T1000 (cell line): ENCODE measurements at places on chromosomes 5 and 9.

- DNase-seq: no peak
Observed at GRCh38 chr5:135568246-135568645, 10.5 kb downstream of the CXCL14 start.

DNA sequence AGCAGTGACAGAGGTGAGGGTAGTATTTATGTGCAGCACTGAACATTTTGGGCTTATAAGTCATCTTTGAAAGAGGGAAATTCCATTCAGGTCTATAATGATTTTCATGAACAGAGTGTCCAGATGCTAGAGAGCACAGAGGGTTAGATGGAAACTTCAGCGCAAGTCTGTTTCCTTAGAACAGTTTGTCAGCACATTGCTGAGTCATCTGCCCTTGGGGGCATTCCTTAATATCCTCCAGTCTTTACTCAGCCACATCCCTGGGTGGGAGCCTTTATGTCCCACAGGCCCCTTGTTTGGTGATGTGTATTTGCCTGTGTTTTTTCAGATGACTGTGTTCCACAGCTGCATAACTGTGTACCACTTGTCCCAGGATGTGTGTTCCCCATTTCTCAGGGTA, 138.5 kb upstream of the S1PR3 start:
- DNase-seq: peak; percentile 88

DNA sequence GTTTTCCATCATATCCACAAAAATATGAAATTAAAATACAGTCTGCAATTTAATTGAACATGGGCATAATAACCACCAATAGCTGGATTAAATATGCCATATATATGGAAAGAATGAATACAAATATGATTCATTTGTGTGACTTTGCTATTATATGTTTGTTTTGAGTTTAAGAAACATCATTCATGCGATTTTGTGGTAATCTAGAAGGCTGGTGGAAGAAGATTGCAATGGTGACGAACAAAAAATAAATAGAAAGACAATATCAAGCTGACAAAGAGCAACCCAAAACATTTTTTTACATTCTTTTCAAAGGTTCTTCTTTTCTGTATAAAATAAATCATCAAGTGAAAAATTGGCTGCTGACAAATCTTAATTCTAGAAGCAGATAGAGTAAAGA, 610.0 kb downstream of the MAT2B start:
- no peak for DNase-seq

DNA sequence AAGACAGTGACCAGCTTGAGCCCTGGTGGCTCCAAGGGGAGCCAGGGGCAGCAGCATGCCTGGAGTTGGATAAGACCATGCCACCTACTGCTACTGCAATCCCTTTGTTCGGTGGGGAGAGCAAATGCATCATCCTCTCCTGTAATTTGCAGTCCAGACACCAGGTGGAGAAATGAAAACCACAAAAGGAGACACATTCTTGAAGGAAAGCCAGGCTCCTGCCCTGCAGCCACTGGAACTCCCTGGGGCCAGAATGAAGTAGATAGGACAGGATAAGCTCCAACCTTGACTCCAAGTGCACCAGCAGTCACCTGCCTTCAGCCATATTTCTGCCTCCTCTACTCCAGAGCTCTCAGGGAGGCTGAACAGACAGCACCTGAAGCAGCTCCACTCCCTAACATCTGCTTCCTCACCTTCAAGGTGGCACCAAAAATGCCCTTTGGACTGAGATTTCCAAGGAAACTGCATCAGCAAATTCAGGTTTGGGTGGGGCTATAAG, 65.1 kb upstream of the IQGAP2 start:
- DNase-seq: peak; percentile 44

DNA sequence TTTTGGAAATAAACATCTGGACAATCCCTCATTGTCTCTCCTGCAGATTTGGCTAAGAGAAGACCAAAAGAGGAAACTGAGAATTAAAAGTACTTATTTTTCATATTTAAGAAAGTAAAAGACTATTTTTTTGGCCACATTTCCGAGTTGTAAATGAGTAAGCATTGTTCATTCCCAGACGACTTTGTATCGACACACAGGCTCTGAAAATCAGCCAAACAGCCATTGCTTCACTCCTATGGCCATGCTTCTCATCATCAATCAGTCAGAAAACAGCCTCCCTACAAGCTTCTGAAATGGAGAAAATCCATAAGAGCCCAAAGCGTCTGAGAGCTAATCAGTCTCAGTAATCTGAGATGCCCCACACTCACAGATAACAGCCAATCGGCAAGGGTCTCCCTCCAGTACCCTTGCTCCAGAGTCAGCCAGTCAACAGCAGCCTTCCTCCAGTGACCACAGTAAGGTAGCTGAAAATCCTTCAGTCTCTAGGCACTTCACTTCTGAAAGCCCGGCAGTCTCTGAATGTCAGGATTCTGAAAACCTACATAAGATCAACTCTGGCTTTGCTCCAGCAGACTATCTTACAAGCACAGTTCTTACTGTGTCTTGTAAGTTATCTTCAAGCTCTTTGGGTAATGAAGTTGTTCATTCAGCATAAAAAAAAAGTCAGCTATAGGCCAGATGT, 30.9 kb downstream of the CDO1 start:
- DNase-seq: no peak

DNA sequence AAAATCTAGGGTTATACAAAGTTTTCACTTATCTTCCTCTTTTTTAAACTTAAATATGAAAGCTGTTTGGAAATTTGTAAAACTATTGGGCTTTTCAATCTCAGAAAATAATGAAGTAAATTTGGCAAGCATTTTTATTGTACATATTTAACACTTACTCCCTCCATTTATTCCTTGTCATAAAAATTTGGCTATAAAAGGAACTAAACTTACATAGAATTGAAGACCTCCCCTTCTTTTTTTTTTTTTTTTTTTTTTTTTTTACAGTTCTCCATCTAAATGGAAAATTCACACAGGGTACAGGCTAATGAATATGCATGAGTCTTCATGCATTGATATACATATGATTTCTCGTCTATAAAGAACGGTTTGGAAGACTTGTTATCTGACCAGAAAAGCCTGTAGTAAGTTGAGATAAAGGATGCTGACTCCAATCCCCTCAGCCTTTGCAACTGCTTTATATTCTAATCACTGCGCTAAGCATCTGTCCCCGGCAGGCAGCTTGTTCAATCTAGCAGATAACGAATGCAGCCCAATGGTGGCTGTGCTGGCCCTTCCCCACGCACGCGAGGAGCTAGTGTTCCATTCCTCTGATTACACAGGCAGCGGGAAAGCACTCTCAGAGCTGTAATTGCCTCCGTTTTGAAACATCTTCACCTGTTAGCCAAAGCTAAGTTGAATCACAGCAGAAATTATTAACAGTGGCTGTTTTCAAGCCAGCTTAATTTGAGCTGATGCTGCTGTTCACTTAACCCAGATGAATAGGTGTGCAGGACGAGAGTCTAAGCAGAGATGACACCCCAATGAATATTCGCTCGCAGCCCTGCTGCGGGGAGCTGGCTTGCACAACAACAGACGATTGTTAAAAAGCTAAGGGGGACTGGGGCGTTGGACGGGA, 453.8 kb upstream of the ZNF608 start:
- DNase-seq: no peak

- DNase-seq: no peak
Observed at GRCh38 chr5:174324680-174325079, 279.2 kb downstream of the NSG2 start.

GRCh38 chr9:18766989-18767550, 265.9 kb downstream of the SAXO1 start:
- DNase-seq: no peak

- DNase-seq: no peak
Observed at GRCh38 chr5:154206311-154206710, 15.8 kb downstream of the GALNT10 start.

DNA sequence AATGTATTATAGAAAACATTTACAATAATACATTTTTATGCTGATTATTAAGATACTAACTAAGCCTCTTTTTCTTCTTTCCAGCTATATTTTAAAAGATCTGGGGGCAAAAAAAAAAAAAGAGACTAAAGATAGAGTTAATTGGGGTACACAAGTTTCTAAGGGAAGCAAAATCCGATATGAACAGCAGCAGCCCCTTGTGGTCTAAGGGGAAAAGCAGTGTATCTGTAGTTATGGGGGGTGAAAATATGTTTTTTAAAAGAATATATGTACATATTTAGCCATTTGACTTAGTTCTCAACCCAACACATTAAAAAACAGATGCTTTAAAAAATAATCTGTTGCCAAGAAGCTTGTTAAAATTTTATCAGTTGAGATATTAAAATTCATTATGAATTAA, 134.3 kb upstream of the POU5F2 start:
- DNase-seq: no peak

- no peak for DNase-seq
Observed at GRCh38 chr9:37921546-37922300, 17.8 kb upstream of the SLC25A51 start.

DNA sequence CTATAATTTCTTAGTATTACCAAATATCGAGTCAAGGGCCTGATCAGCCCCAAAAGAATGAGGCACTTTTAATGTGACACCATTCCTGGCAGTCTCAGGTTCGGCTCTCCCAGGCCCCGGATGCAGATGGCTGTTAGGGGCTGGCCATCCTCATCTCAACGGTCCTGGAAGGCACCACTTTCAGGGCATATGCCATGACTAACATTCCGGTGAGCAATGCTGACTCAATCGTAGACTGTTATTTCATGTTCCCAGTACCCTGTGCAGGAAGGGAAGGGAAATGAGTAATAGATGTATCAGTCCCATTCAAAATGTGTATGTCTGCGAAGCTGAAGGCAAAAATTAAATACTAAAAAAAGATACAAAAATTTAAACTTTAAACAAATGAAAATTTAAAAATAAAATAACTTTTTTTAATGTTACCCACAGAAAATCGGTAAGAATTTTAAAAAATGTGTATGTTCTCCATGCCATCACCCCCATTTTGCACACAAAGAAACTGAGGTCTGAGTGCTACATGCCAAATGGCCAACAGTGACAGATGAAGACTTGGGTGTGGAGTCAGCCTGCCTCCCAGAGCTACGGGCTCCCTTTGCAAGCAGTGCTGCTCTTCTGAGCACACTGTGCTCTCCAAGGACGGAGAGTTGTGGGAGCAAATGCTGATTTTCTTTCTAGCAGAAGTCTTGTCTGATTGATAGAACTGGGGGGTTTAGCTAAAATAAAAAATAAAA, 79.0 kb downstream of the GLDC start:
- peak; percentile 50 for DNase-seq

GRCh38 chr9:21265421-21266189, 25.8 kb upstream of the IFNA14 start:
- DNase-seq: no peak

- DNase-seq: no peak
Observed at GRCh38 chr9:114114364-114114763, 15.3 kb upstream of the KIF12 start.

DNA sequence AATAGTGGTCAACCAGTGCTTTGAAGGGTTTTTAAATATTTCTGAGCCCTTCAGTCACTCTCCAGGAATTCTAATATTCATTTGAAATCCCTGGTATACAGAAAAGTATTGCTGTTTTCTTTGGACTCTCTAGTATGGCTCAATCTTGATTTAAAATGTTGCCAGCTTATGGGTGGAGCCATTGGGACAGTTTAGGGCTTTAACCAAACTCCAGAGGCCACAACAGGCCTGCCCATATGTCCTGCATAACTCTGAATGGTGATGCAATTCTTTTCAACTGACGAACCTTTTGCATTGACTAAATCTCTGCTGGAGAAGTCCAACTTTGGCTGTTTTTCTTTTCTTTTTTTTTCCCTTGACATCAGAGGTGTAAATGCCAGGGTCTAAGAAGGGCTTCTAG, 10.3 kb upstream of the ANKHD1 start:
- DNase-seq: no peak

GRCh38 chr5:178465861-178466288, 124.3 kb downstream of the COL23A1 start:
- no peak for DNase-seq

- no peak for DNase-seq
Observed at GRCh38 chr9:16530669-16531642, 339.5 kb downstream of the BNC2 start.

GRCh38 chr5:91712718-91713117, 329.6 kb upstream of the ARRDC3 start:
- DNase-seq: no peak
